A549 treated with CORT108297 at 1 μM for 4 hours (cell line): ENCODE measurements at places on chromosomes 6 and 20. TPM values are rescaled to one million over a fixed set of nuclear protein-coding genes. Genes with fewer than 3 reads are reported as not detected.

FAM229B gene
- total RNA-seq: 7.5 to 11.4 TPM (median 8.6 TPM) in 5 replicates

TRDN gene
- total RNA-seq: not detected in 5 replicates

MUC22 gene
- 0.02 to 0.03 TPM (median 0.02 TPM) in 3 of 5 replicates, not detected in the others for total RNA-seq

GLP1R gene
- not detected in 5 replicates for total RNA-seq

TBXT gene
- total RNA-seq: not detected in 5 replicates
